ENCODE measurements at places on chromosomes 2 and 18.

- DNase-seq, result no peak
Measured at GRCh38 chr18:77248873-77249568, 627 bp upstream of the GALR1 start.

GRCh38 chr2:55672630-55673029 lies 21.0 kb downstream of the PNPT1 start:
- peak; percentile 63 for DNase-seq

GRCh38 chr2:165627470-165627869 lies 158.0 kb downstream of the CSRNP3 start:
- peak; percentile 2 for DNase-seq

GRCh38 chr18:70154591-70155194 lies 50.8 kb downstream of the RTTN start:
- DNase-seq, result peak; percentile 60

DNA sequence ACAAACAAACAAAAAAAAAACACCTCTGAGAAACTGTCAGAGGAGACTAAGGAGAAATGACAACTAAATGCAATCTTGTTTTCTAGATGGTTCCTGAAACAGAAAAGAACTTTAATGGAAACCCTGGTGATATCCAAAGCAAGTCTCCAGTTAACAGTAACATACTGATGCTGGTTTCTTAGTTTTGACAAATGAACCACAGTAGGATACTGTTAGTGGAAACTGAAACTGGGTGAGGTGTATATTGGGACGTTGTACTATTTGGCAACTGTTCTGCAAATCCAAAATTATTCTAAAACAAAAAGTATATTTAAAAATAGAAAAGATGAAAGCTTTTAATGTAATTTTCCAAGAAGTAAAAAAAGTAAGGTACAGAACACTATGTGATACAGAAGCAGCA lies 11.4 kb downstream of the SESTD1 start:
- DNase-seq, result no peak

DNA sequence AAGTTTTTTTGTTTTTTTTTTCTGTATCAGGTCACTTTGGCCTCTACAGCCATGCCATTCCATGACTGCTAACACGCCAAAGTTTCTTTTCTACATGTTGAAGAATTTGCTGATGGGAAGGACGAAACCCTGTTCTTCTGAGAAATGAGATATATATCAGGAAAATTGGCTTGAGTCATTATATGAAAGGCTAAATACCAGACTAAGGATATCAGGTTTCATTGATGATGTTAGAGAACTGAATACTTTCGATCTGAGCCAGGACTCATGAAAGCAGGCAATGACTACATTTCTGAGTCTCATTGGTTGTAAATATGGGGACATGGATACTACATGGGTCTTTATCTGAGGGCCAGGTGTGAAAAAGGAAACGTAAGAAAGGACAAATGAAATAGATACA lies 181.4 kb downstream of the OSR1 start:
- peak; percentile 69 for DNase-seq

- DNase-seq, result no peak
Measured at GRCh38 chr2:3512086-3512485, 7.2 kb downstream of the ADI1 start.

DNA sequence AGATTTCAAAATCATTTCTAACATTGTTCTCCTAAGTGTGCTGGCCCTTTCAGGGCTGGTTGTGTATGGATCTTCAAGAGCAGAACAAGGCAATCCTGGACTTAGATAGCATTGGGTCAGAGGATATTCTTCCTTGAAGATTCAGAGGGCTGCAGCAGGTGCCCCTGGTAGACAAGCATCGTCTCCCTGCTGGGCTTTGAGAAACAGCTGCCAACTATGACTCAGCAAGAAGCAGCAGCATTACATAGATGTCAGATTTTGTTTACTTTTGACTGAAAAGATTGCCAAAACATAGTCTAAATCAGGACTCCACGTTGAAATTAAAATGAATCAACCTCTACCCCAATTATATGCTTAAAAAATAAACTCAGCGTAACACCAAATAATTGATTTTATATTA lies 618.8 kb downstream of the SOCS6 start:
- no peak for DNase-seq

GRCh38 chr2:219687272-219687671 lies 59.8 kb downstream of the SLC4A3 start:
- DNase-seq, result peak; percentile 31

DNA sequence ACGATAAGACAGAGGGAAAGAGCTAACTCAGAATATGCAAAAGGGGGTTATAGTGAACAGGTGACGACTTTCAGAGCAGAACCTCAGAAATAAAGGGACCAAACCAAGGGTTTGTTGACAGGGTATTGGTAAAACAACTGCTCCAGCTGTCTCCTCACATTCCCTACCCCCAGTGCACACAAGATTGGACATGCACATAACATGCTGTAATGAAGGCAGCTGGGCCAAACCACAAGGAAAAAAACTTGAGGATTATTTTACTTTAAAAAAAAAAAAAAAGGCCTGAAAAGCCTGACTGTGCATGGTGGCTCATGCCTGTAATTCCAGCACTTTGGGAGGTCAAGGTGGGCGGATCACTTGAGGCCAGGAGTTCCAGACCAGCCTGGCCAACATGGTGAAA lies 3.5 kb downstream of the RBM43 start:
- DNase-seq, result peak; percentile 77

Data from GM23248 (cell line).